Right atrium auricular region (tissue), 2 donors: ENCODE measurements at places on chromosomes 4 and X.

GRCh38 chr4:2947926-2948325 lies 15.3 kb downstream of the NOP14 start:
- no peak for DNase-seq
- peaks cover 97% of the 10 kb centered on the region for H3K36me3 ChIP-seq
- H3K27me3 ChIP-seq: no peaks in the 10 kb centered on the region

GRCh38 chrX:69082055-69082752 lies 83.0 kb downstream of the PJA1 start:
- H3K27me3 ChIP-seq: no peaks in the 10 kb centered on the region
- H3K36me3 ChIP-seq: no peaks in the 10 kb centered on the region
- no peak for DNase-seq
- no peak overlapping the region for H3K4me3 ChIP-seq

DNA sequence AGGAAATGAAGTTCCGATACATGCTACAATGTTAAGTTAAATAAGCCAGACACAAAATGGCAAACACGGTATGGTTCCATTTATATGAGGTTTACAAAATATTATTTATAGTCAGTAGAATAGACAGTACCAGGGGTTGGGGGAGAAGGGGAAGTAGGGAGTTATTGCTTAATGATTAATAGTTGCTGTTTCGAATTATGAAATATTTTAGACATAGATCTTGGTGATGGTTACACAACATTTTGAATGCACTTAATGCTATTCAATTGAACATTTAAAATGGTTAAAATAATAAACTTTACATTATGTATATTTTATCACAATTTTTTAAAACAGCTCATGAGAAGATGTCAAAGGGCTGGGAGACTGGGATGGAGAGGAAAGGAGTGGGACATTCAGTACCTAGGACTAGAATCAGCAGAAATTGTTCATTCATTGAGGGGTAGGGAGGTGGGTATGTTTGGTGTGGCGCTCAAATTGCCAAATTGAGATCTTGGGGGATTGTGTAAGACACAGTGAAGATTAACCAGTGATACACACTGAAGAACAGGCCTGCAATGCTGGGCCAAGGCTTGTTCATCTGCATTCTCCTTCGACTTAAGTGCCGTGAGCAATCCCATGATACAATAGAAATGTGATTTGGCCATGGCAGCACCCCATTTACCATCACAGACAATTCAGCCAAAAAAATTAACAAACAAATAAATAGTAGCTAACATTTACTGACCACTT lies 165.6 kb upstream of the GALNT7 start:
- no peak for DNase-seq
- H3K27ac ChIP-seq: no peak overlapping the region
- no peaks in the 10 kb centered on the region for H3K4me1 ChIP-seq
- no peak overlapping the region for H3K4me3 ChIP-seq
- H3K36me3 ChIP-seq: no peaks in the 10 kb centered on the region

- H3K36me3 ChIP-seq: no peaks in the 10 kb centered on the region
- H3K4me3 ChIP-seq: no peak overlapping the region
- no peak overlapping the region for H3K27ac ChIP-seq
- H3K4me1 ChIP-seq: no peaks in the 10 kb centered on the region
- no peaks in the 10 kb centered on the region for H3K27me3 ChIP-seq
These were observed 14.7 kb upstream of the VEGFD start for GRCh38 chrX:15398874-15399273.

DNA sequence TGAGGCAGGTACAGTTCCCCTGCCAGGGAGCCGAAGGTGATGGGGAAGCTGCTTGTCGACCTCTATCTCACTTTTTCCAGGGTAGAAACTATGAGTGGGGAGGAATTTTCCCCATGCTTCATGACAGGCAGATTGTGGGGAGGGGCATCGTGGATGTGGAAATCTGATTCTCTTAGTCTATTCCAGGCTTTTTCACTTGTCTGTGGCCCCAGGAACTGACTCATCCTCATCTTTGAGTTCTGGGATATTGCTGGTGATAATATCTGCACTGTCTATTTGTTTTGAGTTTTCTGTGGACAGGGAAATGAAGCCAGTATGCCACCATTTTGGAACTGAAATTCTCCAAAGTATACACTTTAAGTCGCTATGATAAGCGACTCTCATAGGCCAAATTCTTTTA lies 7.6 kb upstream of the TLR2 start:
- no peaks in the 10 kb centered on the region for H3K36me3 ChIP-seq
- no peak for DNase-seq
- H3K27me3 ChIP-seq: no peaks in the 10 kb centered on the region
- no peaks in the 10 kb centered on the region for H3K4me1 ChIP-seq
- no peak overlapping the region for H3K4me3 ChIP-seq

DNA sequence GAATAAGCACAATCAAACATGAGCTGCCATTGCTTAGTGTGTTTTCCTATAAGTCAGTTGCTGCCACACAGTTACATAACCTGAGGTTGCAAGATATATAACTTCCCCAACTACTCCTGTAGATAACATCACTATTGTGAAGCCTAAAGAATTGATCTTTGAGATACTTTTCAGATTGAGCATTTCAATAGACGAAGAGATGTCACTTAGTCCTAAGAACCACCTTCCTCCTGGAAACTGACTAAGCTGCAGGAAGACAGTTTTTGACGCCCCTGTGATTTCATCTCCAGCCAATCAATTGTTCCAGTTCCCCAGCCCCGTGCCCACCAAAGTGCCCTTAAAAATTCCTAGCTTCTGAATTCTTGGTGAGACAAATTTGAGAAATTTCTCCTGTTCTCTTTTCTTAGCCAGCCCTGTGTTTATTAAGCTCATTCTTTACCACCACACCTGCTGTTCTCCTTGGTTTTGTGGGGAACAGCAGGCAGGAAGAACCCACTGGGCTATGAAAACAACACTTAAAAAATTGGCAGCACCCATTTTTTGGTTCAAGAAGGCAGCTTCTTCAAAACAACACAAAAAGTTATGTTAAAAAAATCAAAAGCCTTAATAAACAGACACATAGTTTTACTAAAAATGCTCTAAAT lies 317.1 kb upstream of the PABPC4L start:
- H3K27ac ChIP-seq: no peak overlapping the region
- no peak overlapping the region for H3K4me3 ChIP-seq
- no peaks in the 10 kb centered on the region for H3K4me1 ChIP-seq
- H3K27me3 ChIP-seq: no peaks in the 10 kb centered on the region
- DNase-seq: no peak

GRCh38 chr4:23305026-23305425 lies 584.8 kb downstream of the PPARGC1A start:
- H3K4me1 ChIP-seq: no peaks in the 10 kb centered on the region
- H3K27me3 ChIP-seq: no peaks in the 10 kb centered on the region
- H3K4me3 ChIP-seq: no peak overlapping the region
- DNase-seq: no peak

DNA sequence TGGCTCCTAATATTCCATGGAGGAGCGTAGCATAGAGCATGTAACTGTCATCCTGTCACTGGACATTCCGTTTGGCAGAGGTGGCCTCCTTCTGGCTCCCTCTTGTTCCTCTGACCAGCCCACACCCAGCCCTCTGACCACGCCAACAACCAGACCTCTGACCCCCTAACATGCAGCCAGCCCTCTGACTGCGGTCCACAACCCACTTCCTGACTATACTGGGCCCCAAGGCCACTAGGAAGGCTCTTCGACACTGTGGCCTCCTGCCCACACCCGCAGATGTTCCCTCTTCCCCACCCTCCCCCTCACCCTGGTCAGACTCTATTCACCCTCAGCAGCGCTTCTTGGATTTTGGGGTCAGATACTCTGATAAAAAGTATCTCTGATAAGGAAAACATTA lies 141.4 kb downstream of the EVC2 start:
- no peak overlapping the region for H3K27ac ChIP-seq
- DNase-seq: no peak
- H3K36me3 ChIP-seq: peaks cover 17% of the 10 kb centered on the region
- H3K4me3 ChIP-seq: no peak overlapping the region
- no peaks in the 10 kb centered on the region for H3K27me3 ChIP-seq

- no peak for DNase-seq
- no peaks in the 10 kb centered on the region for H3K36me3 ChIP-seq
- no peak overlapping the region for H3K4me3 ChIP-seq
- H3K27me3 ChIP-seq: no peaks in the 10 kb centered on the region
- no peaks in the 10 kb centered on the region for H3K4me1 ChIP-seq
These were observed 1974.7 kb downstream of the ARAP2 start for GRCh38 chr4:34269613-34270012.

DNA sequence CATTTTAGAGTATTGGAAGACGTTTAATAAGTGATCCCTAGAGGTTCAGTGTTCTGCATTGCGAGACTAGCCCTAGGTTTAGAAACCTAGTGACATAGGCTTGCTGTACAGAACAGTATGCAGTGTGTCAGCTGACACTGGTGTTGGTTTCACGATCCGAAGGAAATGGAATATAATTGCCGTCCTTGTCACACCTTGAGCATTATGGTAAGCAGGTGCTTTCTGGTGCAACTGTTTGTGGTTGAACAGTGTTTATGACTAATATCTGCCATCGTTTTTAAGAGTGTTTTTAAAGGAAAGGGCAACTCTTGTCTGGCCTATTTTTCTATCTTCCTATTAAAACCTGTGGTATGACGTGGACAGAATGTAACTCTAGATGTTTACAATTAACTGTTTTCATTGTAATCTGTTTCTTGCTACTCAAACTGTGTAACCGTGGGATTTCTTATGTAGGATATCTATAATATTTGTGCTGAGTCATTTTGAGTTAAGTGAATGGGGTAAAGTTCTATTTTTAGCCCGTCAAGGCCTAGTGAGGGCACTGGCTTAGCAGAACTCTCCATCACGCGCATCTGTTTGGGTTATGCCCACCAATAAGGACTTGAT lies 53.8 kb upstream of the TBC1D14 start:
- peak overlapping the region; percentile 80 for H3K27ac ChIP-seq
- DNase-seq: no peak
- H3K4me1 ChIP-seq: no peaks in the 10 kb centered on the region
- H3K27me3 ChIP-seq: no peaks in the 10 kb centered on the region
- H3K4me3 ChIP-seq: peak overlapping the region; percentile 10

DNA sequence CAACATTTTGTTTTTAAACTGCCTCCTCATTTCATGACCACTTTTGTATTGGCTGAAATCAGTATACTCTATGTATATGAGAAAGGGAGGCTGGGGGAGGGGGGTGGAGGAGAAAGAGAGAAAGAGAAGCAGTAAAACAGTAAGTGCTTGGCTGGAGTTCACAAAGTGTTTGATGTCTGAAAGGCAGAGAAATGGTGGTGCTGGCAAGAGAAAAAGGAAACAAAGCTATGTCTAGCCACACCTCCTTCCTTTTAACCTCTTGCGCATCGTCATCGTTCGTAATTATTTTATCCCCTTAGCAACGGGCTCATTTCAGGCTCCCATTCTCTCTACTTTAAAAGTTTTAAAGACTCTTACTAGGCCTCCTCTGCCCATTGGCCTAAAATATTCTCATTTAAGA lies 25.6 kb downstream of the RPA4 start:
- no peaks in the 10 kb centered on the region for H3K4me1 ChIP-seq
- no peaks in the 10 kb centered on the region for H3K27me3 ChIP-seq
- no peak overlapping the region for H3K4me3 ChIP-seq
- no peak overlapping the region for H3K27ac ChIP-seq
- H3K36me3 ChIP-seq: no peaks in the 10 kb centered on the region

- H3K4me3 ChIP-seq: no peak overlapping the region
- H3K36me3 ChIP-seq: no peaks in the 10 kb centered on the region
- H3K4me1 ChIP-seq: no peaks in the 10 kb centered on the region
- no peaks in the 10 kb centered on the region for H3K27me3 ChIP-seq
- no peak overlapping the region for H3K27ac ChIP-seq
- DNase-seq: no peak
These were observed 19.8 kb downstream of the BEX3 start for GRCh38 chrX:103396186-103396585.

DNA sequence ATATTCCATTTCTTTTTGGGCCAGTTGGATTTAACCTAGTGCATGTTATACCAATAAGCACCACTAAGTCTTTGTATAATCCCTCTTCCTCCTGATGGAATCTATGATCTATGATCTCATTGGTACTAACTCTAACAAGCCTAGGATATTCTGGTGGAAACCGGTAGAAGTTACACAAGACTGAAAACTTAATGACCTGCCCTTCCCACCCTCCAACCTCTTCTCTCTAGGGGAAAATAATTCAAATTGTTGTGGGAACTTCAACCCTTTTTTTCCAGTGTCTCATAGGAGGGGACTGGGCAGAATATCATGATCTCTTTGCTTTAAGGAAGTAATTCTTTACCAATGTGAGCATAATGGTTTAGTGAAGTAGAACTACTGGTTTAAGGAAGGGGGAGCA lies 289.5 kb upstream of the BOD1L1 start:
- H3K4me3 ChIP-seq: no peak overlapping the region
- H3K36me3 ChIP-seq: no peaks in the 10 kb centered on the region
- no peak overlapping the region for H3K27ac ChIP-seq
- no peaks in the 10 kb centered on the region for H3K27me3 ChIP-seq

- DNase-seq: no peak
- no peaks in the 10 kb centered on the region for H3K27me3 ChIP-seq
- H3K36me3 ChIP-seq: no peaks in the 10 kb centered on the region
- H3K27ac ChIP-seq: no peak overlapping the region
- no peaks in the 10 kb centered on the region for H3K4me1 ChIP-seq
These were observed 150.3 kb downstream of the PCDH7 start for GRCh38 chr4:30870513-30870912.

GRCh38 chr4:608236-608635 lies 17.1 kb upstream of the PDE6B start:
- H3K4me1 ChIP-seq: no peaks in the 10 kb centered on the region
- no peaks in the 10 kb centered on the region for H3K36me3 ChIP-seq
- no peaks in the 10 kb centered on the region for H3K27me3 ChIP-seq
- no peak overlapping the region for H3K4me3 ChIP-seq
- peak; percentile 30 for DNase-seq
- H3K27ac ChIP-seq: no peak overlapping the region

- no peak overlapping the region for H3K27ac ChIP-seq
- H3K4me3 ChIP-seq: no peak overlapping the region
- no peaks in the 10 kb centered on the region for H3K36me3 ChIP-seq
- H3K27me3 ChIP-seq: no peaks in the 10 kb centered on the region
- no peaks in the 10 kb centered on the region for H3K4me1 ChIP-seq
- DNase-seq: no peak
These were observed 28.8 kb upstream of the RHOH start for GRCh38 chr4:40168070-40168469.

- H3K4me1 ChIP-seq: no peaks in the 10 kb centered on the region
- no peak for DNase-seq
- H3K4me3 ChIP-seq: no peak overlapping the region
These were observed 208.7 kb downstream of the CBLL2 start for GRCh38 chrX:22481436-22481835.

- peak; percentile 68 for DNase-seq
- no peaks in the 10 kb centered on the region for H3K27me3 ChIP-seq
- peaks cover 24% of the 10 kb centered on the region for H3K36me3 ChIP-seq
- H3K27ac ChIP-seq: peak overlapping the region; percentile 100
These were observed 964 bp upstream of the HMGB2 start for GRCh38 chr4:173334891-173335752.

- no peaks in the 10 kb centered on the region for H3K4me1 ChIP-seq
- peak overlapping the region; percentile 19 for H3K27ac ChIP-seq
- DNase-seq: no peak
- no peaks in the 10 kb centered on the region for H3K36me3 ChIP-seq
- no peak overlapping the region for H3K4me3 ChIP-seq
These were observed 46.5 kb upstream of the RAB9B start for GRCh38 chrX:103878466-103879122.

GRCh38 chrX:153635788-153636668 lies 11.0 kb upstream of the DUSP9 start:
- DNase-seq: no peak
- no peaks in the 10 kb centered on the region for H3K36me3 ChIP-seq
- H3K4me1 ChIP-seq: no peaks in the 10 kb centered on the region
- no peak overlapping the region for H3K27ac ChIP-seq
- no peaks in the 10 kb centered on the region for H3K27me3 ChIP-seq
